ENCODE measurements at places on chromosomes 3 and 15.

DNA sequence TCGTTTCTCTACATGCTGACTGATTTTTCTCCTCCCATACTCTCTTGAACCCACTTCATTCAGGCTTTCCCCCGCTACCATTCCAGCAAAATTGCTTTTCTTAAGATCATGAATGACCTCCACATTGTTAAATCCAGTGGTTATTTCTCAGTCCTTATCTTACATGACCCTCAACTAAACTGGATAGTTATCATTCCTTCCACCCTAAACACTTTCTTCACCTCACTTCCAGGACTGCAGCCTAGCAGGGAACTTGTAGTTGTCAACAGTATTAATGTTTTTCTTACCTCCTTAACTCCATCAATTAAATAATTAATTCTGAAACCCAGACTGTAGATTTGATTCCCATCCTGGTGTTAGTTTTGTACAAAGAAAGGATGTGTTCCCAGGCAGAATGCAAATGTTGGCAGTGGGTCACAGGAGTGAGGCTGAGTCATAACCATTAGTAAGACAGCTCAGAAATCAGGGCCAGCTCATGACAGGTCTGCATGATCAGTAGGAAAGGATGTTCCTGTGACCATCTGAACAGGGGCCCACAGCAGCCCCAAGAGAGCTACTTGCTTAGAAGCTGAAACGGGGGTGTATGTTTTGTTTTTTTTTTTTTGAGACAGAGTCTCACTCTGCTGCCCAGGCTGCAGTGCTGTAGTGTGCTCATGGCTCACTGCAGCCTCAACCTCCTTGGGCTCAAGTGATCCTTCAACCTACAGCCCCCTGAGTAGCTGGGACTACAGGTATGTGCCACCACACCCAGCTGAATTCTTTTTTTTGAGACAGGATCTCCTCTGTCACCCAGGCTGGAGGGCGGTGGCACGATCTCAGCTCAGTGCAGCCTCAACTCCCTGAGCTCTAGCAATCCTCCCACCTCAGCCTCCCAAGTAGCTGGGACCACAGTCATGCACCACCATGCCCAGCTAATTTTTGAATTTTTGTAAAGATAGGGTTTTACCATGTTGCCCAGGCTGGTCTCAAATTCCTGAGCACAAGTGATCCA is 9.1 kb downstream of the BCL2L10 start:
- DNase-seq, result peak; percentile 87

- DNase-seq, result peak; percentile 83
Observed at GRCh38 chr3:171811295-171811912, 1.1 kb upstream of the PLD1 start.

- DNase-seq, result no peak
Observed at GRCh38 chr3:190074817-190075216, 45.9 kb downstream of the P3H2 start.

DNA sequence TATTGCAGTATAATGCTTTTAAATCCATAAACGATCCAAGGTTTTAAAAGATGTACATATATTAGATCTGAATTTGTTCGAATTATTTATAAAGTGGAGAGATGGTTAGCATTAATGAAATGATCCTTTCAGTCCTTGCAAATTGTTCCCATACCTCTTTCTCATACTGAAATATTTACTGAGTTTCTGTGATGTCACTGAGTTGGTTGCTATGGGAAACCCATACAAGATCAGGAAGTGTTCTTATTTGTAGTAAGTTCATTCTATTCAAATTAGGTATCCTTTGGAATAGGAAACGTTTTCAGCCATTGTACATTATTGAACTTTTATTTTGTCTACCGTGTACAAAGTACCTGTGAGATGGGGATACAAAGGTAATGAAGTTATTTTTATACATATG is 73.2 kb upstream of the CHL1 start:
- no peak for DNase-seq

- no peak for DNase-seq
Observed at GRCh38 chr15:96870580-96870979, 540.1 kb downstream of the NR2F2 start.

DNA sequence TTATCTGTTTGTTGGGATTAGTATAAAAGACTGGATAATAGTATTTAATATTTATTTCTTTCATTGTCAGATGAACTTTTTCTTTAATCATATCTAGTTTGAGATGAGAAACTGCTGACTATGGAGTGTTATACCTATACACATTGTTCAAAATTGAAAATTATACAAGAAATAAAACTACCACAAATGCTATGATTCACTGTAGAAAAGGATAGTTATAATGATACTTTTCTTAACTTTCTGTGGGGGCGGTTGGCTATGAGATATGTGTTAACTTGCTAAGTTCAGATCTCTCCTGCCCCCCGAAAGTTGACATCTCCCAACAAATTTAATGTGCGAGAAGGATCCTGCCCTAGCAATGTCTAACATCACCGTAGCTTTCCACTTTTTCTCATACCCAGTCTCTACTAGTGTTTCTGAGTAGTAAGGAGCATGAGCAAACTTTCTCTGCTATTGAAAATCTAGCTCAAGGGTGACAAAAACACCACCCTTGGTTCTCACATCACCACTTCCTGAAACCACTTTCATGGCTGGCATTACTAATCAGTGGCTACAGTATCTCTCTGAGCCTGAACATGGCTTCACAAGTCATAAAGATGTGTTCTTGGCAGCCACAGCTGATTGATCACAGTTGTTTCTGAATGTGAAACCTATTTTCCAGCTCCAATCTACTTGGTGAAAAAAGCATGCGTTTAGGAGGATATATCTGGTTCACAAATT is 15.8 kb upstream of the SAMMSON start:
- DNase-seq, result no peak

DNA sequence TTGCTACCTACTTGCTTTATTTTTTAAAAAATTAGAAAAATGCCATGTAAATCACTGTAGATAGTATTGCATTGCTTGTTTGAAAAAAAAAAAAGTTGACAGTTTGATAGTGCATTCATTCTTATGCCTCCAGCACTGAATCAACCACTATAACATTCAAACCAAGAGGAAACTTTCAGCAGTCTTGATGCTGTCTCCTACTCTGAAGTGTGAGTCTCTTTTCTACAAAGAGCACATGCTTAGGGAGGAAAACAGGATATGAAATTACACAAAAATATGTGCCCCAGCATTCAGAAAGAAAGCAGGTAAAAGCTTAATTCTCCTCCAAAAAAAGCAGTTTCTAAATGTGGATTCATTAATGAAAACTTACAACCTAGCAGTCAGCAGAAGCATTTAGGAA is 78.3 kb downstream of the ZBTB20 start:
- no peak for DNase-seq

GRCh38 chr3:169827712-169828111 is 15.0 kb upstream of the LRRC34 start:
- DNase-seq, result no peak

- no peak for DNase-seq
Observed at GRCh38 chr3:145175626-145176025, 985.4 kb downstream of the PLOD2 start.

GRCh38 chr3:37592328-37592727 is 269.4 kb upstream of the CTDSPL start:
- no peak for DNase-seq

DNA sequence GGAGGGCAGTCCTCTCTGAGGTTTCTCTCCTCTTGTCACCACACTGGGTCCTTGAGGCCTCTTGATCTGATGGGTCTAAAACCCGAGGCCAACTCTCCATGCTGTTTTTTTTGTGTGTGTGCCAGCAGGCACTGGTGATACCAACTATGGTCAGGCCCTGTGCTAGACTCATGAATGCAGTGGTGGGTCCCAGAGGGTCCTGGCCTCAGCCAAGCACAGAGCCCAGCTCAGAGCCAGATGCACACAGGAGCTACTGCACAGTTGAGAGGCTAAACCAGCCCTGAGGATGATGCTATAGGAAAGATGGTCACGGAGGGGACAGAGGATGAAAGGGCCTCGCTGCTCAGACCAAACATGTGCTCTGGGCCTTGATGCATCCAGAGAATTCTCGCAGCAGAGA is 33.5 kb downstream of the RAB6B start:
- DNase-seq, result no peak

DNA sequence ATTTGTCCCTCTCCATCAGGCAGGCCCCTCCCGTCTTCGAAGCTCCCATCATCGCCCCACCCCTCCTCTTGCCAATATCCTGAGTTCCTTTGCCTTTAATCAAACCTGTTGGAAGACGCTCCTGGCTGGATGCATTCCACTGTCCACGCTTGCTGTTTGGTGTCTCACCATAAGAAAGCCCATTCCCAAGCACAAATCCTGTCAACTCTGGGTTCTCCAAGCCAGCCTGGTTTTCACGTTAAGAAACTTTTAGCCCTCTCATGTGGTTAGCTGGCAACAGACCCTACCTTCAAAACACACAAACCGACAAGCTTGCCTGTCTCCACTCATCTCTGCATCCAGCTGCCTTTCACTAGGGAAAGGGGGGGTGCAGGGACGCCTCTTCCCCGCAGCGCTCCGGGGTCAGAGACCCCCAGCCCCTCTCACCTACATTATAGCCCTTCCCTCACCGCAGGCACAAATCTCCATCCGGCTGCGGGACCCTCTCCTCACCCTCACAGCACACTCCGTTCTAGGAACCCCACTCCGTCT is 1.1 kb downstream of the GORASP1 start:
- no peak for DNase-seq

- DNase-seq, result no peak
Observed at GRCh38 chr3:161239700-161240099, 18.6 kb downstream of the NMD3 start.

GRCh38 chr3:57059411-57059810 is 1.1 kb upstream of the SPATA12 start:
- DNase-seq, result no peak

- no peak for DNase-seq
Observed at GRCh38 chr15:70423267-70423666, 325.6 kb upstream of the TLE3 start.

GRCh38 chr3:131444180-131444579 is 58.6 kb downstream of the MRPL3 start:
- DNase-seq, result no peak

DNA sequence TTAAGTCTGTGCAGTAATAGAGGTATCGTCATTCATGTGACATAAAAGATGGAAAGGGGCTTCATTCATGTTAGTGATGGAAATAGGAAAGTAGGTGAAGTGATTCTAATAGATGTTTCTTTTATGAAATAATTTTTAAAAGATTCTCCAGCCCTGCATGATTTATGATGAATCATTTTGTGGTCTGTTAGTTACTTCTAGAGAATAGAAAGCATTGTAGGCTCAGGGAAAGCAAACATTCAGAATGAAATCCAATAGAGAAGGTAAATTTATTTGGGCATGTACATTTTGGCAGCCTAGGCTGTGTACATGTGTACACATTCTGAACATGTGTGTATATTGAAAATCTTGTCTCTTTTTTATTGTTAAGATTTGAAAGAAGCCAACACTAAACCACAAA is 23.1 kb downstream of the PPARG start:
- DNase-seq, result peak; percentile 22
